Gastrocnemius medialis (tissue), 4 donors: ENCODE measurements at places on chromosomes 4 and X. TPM values are rescaled to one million over a fixed set of nuclear protein-coding genes. Genes with fewer than 3 reads are reported as not detected.

DNA sequence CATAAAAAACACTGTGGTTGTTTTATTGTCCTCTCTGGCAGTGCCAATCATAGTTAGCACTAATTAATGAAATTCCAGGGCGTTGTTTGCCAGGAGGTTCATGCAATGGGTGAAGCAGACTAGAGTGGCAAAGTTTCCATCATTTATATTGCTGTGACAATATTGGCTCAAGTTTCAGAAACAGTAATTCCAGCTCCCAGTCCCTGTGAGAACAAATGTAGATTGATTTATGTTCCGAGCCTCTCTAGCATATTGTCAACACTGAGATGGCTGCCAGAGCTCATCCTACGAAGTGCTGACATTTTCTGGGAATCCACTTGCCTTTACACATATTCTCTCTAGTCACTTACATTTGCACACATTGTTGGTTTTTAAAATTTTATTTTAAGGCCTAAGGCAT lies 440.0 kb upstream of the IGFBP7 start:
- DNase-seq: no peak

CT55 gene
- total RNA-seq: not detected

SPACA5 gene
- not detected for total RNA-seq

BEX5 gene
- 0.46 TPM for total RNA-seq

GRCh38 chr4:84472154-84472553 lies 26.9 kb downstream of the NKX6-1 start:
- no peak for DNase-seq

GRCh38 chr4:40144716-40145115 lies 52.1 kb upstream of the RHOH start:
- DNase-seq: no peak

- DNase-seq: peak; percentile 18
These were observed 637 bp downstream of the AR start for GRCh38 chrX:67544281-67545035.

- DNase-seq: no peak
These were observed 63.4 kb downstream of the NFKB1 start for GRCh38 chr4:102564399-102565059.

CETN2 gene
- 10.6 TPM for total RNA-seq
